ENCODE measurements at places on chromosomes 3 and 15.

DNA sequence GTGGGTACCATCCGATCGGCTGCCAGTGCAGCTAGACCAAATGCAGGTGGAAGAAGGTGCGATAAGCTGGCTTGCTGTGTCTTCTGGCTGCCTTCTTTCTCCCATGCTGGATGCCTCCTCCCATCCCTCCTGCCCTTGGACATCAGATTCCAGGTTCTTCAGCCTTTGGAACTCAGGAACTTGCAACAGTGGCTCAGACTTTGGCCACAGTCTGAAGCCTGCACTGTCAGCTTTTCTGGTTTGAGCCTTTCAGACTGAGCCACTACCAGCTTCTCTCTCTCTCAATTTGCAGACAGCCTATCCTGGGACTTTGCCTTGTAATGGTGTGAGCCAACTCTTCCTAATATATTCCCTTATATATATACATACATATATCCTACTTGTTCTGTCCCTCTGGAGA is 485.5 kb downstream of the FHIT start:
- DNase-seq, result no peak

DNA sequence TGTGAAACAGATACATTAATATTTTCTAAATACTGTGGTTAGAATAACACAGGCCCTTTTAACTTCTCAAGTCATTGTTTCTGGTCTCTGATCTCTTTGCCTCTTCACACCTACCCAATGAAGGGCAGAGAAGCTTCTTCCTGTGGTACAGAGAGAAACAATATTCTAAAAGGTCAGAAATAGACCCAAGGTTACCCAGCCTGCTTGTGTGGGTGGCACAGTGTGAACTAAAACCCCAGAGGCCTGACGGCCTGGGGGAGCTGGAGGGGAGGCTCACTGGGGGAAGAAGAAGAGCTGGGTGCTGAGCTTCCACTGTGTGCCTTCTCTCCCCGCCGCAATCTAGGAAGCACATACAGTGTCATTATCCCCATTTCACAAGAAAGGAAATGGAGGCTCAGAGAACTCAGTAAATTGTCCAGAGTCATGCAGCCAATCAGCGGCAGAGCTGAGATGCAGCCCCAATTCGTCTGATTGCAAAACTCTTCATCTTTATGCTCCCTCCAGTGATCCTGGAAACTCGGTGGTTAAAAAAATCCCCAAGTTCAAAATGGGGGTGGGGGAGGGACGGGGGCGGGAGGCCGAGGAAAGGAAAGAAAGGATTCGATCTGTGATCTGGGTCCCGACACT is 64.1 kb upstream of the HEG1 start:
- DNase-seq, result no peak

DNA sequence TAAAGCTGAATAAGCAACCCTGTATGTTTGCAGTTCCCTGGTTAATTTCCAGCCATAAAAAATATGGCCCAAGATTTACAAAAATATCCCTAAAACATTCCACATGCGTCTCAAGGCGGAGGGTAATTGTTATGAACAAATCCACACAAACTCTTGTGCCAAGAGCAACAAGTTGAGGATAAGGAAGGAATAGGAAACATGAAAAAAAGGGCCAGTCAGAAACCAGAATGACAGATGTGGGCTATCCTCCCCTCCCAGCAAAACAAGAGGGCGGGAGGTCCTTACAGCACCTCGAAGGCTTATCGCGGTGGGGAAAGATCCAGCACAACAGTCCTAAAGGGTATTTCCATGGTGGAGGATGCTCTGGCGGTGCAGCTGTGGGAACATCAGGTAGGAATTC is 155.6 kb upstream of the HES1 start:
- no peak for DNase-seq

DNA sequence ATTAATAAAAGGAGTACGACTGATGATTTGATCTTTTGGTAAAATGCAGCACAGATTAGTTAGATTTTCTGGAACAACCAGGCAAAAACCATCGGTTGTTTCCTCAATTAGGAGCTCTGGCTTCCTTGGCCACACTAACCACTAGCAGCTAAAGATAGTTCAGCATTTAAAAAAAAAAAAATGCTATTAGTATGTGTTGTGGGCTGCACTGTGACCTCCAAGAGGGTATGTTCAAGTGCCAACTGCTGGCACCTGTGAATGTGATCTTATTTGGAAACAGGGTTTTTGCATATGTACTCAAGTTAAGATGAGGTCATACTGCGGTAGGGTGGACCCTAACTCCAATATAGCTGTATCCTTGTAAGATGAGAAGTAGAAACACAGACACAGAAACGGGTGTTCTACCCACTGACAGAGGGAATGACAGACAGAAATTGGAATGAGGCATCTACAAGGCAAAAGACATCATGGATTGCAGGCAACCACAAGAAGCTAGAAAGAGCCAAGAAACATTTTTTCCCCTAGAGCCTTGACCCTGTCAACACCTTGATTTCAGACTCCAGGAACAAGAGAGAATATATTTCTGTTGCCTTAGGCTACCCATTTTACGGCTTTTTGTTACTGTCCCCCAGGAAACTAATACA is 534.6 kb upstream of the ROBO2 start:
- DNase-seq, result no peak

DNA sequence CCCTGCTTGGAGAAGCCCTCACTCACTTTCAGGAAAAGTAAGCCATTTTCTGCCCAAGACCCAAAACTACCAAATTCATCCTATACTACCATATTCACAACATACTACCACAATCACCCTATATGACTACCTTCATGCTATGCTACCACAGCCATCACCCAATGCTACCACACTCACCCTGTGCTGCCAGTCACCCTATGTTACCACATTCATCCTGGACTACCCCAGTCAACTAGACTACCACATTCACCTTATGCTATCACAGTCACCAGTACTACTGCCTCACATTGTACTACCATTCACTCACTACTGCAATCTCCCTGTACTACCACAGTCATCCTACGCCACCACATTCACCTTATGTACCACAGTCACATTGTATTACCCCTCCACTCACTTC is 58.4 kb upstream of the CDV3 start:
- no peak for DNase-seq

DNA sequence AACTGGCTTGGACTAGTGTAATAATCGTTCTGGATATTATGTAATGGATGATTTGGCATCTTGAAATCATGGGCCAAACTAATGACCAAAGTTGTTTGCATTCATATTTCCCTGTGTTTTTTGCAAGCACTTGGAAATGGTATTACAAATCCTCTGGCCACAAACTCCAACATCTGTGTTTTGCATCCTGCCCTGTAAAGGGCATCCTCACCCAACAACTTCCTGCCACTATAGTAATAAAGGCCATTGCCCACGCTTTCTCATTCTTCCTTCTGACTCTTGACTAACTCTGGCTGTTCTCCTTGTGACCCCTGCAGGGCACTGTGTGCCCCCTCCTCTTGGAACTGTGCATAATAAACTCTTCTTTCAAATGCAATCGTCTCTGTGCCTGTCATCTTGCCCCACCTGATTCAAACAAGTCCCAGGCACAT is 25.4 kb upstream of the PSMD6 start:
- DNase-seq, result no peak

DNA sequence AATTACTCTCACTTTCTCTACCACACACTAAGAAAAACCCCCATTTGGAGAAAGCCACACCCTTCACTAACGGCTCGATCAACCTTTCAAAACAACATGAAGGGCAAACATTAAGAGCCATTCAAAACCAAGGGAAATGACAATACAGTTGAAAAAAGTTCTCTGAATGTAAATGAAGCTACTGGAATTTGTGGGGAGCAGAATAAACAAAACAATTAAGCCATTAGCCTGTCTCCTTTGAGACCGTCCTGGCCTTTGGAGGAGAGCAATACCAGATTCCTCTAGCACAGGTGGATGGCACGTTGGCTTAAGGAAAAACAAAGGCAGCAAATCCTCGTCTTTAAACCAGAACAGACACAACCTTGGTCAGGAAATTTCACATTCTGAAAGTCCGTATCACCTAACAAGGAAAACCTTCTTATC is 18.7 kb downstream of the MYO1E start:
- no peak for DNase-seq

GRCh38 chr15:77731067-77731466 is 98.4 kb upstream of the LINGO1 start:
- no peak for DNase-seq

DNA sequence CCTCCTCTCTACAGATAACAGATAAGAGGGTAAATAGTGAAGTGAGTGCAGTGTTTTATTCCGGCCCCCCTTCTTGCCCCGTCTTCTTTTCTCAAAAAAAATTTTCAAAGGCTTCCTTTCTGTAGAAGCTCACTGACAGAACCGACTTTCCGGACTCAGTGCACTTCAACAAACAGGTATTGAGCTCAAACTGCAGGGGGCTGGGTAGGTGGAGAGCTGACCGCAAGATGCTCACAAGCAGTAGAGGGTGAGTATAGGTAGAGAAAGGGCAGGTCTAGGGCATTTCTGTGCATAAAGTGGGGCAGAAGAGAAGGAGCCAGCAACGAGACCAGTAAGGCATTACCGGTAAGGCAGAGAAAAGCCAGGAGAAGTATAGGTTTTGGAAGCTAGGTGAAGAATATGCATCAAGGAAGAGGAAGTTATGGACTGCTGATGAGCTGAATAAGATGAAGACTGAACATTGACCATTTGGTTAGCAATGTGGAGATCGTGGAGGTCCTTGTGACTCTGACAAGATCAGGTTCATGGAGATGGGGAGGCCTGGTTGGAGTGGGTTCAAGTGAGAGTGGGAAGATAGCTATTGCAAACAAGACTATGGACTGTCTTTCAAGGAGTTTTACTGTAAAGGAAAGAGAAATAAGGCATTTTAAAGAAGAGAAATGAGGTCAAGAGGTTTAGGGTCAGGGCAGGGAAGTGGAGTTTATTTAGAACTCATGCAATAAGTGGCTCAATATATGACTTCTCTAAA is 97.4 kb downstream of the ST6GAL1 start:
- DNase-seq, result no peak

GRCh38 chr3:43753741-43754715 is 63.3 kb downstream of the ABHD5 start:
- DNase-seq, result no peak
